Activated CD4-positive, CD25-positive, alpha-beta regulatory T cell treated with anti-CD3 and anti-CD28 coated beads, Interleukin-2, amount 50 U/mL, for 24 hours (primary cell): ENCODE measurements at places on chromosomes 1 and 21.
A peak's percentile ranks its signal among the peaks of the same experiment; 100 is the strongest.

DNA sequence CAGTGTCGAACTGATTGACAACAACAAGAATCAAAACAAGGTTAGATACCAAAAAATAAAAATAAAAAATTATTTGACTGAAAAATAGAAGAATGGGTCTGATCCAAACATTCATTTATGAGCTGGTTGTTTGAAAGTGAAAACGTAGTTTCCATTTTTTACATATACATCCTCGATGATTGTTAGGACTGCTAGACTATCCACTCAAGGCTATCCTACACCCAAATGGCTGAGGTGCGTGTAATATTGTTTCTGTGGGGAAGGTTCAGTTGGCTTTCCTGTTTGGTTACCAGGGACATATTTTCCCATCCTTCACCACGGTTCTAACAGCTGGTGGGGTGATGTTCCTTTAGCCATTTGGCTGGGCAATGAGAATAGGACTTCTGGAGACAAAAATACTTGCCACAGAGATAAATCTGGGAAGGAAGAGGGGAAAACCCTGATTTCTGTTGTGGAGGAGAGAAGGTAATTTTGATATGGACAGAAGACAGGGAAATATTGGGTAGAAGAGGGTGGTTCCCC is 66.3 kb downstream of the MAP3K7CL start:
- ATAC-seq: peak; percentile 16

DNA sequence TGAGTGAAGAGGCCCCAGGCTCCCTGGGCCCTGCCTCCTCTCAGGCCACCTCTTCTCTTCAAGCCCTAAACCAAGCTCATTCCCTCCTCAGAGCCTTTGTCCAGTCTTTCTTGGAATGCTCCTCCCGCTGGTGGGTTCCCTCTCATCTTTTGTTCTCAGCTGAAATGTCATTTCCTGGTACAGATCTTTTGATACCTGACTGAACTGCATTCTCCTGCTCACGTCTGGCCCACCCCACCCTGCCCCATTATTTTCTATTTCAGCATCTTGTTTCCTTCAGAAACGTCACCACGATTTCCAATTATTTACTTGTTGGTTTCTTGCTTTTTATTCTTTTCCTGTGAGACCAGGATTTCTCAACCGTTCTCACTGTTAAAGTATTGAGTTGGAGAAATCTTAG is 16.4 kb downstream of the LAMB3 start:
- ATAC-seq: no peak

DNA sequence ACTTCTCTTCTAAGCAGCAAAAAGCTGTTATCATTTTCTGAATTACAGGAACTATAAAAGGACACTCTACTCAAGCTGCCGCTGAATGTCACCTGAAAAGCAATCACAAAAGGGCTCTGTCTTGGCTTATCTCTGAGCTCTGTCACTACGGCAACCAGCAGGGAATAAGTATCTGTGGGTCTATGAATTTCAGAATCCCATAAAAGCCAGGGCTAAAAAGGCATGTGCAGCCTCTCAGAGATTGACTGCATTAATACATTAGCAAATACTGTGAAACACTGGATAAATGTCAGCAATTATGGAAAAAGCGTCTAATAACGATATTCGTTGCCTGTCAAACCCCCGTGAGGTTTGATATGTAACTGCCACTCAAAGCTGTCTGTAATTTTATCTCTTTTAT is 210.2 kb upstream of the DMRTA2 start:
- no peak for ATAC-seq

- ATAC-seq: no peak
These were observed 57.9 kb downstream of the AGPAT3 start for GRCh38 chr21:43922949-43923348.

GRCh38 chr1:58576325-58576726 is 726 bp downstream of the TACSTD2 start:
- no peak for ATAC-seq

GRCh38 chr1:23483321-23484252 is at the start of gene ASAP3:
ASAP3 (minus strand) TSS chr1:23484179; CDS start chr1:23484133, 46 bp downstream.
- peak; percentile 60 for ATAC-seq

- ATAC-seq: no peak
These were observed 2.7 kb upstream of the RAD54L start for GRCh38 chr1:46244656-46245371.

GRCh38 chr1:117932576-117932975 is 3.0 kb downstream of the WDR3 start:
- no peak for ATAC-seq

DNA sequence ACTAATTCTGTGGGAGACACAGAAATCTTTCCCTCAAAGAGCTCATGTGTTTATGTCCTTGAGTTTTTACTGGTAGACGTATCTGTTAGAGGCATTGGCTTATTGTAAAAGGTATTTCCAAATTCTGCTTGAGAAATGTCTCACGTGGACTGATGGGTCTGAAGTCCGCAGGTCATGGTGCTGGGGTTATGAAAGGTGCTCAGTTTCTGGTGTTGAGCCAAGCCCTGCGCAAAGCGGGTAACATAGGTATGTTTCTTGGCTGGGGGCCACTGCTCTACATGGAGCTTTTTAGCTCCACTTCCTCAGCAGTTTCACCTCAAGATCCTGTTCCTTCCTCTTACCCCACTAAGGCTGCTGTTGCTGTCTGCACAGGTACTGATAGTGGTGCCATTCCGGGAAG is 10.8 kb downstream of the UTP25 start:
- no peak for ATAC-seq

DNA sequence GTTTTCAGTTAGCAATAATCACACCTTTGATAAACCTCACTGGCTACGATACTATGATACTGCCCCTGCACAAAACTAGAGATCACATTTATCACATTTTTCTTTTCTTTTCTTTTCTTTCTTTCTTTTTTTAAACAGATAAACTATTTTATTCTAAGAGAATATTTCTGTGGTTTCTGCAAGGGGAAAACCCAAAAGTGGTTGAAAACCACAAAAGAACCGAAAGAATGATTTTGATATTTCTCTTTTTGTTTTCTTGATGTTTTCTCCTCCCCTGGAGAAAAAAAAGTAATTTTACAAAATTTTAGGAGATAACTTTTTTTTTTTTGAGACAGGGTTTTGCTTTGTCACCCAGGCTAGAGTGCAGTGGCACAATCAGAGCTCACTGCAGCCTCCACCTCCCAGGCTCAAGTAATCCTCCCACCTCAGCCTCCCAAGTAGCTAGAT is 18.4 kb upstream of the FRRS1 start:
- peak; percentile 19 for ATAC-seq

GRCh38 chr1:35190784-35191183 is 2.2 kb downstream of the SFPQ start:
- ATAC-seq: no peak

DNA sequence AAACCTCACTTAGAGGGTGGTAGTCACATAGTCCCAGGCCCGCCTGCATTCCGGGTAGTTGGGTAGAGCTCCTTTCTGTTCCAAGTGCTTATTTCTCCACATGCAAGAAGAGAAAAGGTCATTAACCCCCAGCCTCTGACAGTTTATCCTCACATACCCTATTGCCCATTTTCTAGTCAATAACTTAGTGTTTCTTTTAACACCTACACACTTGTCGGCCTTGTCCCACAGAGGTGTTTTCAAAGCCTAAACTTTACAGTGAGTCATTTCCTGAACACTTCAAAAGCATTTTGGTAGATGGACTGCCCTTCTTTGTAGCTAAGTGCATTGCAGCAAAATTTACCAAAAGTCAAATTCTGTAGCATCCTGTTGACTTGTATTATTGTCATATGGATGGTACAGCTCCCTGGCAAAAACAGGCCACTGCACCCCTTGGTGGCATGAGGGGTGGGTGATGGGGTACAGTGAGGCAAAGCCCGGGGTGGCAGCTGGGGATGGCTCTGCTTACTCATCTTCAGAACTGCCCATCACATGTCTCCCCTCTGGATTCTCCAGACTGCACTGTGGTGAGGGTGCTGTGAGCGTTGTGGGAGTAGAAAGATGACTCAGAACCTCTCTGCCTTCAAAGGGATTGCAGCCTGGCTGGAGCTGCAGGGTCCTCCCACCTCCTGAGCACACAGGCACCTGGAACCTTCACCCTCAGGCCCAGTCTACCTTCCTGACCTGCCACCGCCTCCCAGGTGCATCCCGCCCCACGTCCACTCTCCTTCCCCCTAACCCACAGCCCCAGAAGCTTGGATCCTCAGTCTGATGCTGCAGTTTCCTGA is 45.8 kb upstream of the DMRTB1 start:
- peak; percentile 83 for ATAC-seq

DNA sequence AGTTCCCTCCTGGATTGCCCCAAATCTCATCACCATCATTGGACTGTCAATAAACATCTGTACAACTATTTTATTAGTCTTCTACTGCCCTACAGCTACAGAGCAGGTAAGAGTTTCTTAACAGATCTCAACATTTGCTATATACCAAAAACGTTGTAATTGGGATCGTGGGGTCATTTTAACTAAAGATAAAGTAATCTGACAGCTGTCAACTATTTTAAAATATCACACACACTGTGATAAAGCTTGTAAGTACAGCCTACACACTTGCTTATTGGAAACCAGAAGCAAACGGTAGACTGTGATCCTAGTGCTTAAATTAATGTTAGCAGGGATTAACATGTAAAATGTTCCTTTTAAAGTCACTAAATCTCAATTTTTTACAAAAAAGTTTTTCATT is 7.9 kb downstream of the CEPT1 start:
- no peak for ATAC-seq

DNA sequence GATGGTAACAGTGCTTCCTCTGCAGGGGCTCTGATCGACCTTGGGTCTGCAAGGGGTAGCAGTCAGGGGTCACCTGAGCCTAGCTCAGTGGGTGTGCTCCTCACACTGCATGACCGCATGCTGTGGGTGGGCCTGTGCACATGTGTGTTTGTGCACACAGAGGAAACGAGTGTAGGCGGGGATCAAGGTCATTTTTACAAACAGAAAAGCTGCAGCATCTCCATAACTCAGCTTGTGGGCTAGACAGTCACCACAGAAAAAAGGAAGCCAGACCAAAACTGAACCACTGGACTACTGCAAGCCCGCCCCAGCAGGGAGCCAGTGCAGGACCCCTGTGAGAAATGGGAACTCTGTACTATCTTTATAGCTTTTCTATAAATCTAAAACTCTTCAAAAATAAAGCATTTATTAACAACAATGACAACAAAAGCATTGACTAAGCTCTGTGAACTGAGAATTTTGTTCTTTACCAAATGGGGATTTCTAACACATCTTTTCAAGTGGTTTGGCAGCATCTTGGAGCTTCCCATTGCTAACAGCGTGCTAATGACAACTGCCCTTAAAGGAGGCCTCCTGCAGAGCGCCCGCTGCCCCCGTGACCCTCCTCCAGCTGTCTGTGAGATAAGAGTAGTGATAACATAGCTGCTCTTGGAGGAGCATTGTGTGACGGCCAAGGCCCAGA is 19.9 kb upstream of the NEK2 start:
- peak; percentile 28 for ATAC-seq

DNA sequence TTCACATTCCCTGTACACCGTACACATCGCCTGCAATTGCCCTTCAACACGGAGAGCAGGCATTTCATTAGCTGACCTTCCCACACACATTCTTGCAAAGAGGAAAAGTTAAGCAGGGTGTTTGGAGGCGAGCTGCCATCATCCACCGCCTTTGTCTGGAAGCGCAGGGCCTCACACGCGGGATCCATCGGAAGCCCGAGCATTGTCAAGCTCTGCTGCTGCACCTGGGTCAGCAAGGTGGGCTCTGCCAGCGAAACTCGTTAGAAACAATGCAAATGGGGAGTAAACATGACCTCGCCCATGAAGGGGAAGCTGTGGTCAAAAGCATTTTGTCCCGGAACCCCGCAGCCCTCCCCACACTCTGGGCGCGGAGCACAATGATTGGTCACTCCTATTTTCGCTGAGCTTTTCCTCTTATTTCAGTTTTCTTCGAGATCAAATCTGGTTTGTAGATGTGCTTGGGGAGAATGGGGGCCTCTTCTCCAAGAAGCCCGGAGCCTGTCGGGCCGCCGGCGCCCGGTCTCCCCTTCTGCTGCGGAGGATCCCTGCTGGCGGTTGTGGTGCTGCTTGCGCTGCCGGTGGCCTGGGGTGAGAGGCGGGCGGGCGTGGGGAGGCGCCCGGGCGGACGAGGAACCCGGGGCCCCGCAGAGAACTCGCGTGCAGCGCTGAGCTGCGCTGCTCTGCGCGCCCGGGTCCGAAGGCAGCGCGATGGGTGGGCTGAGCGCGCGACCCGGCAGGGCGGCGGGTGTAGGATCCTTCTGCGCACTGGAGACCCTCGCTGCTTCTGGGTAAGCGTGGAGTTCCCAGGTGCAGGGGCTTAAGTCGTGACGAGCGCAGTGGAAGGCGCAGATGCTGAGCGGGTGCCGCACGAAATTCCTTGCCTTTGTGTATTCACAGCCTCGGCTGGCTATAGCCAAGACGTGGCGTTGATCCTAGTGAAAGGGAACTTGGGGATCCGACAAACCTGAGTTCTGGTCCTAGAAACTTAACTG is at the start of gene CR1:
CR1 (plus strand) TSS at position 357 of the 992 bp plus-strand sequence; CDS start at position 468, 111 bp downstream.
- peak; percentile 42 for ATAC-seq

- no peak for ATAC-seq
These were observed 350.5 kb downstream of the MATN1 start for GRCh38 chr1:30372792-30373433.

GRCh38 chr1:59045137-59045536 is 251.8 kb upstream of the FGGY start:
- no peak for ATAC-seq

DNA sequence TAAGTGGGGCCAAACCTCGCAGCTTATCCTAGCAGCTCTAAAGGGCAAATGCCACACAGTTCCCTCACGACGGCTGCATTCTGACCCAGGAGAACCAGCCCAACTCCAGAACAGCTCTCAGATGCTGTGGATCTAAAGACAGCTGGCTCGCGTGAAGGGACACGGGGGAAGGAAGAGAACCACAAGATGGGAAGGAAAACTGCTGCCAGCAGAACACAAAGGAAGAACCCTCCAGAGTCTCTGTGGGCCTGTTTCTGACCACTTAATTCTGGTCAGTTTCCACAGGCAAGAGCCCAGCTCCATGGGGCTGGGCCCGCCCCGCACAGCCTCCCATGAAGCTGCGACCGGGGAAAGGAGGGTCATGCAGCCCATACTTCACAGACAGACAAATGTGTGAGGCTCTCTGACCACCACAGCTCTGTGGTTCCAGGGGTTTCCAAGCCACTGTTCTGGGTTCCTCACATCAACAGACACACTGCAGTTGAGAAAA is 61.1 kb downstream of the SLC45A1 start:
- no peak for ATAC-seq

- no peak for ATAC-seq
These were observed 207.1 kb downstream of the NUF2 start for GRCh38 chr1:163528710-163529348.

- ATAC-seq: peak; percentile 59
These were observed 99.5 kb upstream of the BMP8A start for GRCh38 chr1:39391691-39392679.

DNA sequence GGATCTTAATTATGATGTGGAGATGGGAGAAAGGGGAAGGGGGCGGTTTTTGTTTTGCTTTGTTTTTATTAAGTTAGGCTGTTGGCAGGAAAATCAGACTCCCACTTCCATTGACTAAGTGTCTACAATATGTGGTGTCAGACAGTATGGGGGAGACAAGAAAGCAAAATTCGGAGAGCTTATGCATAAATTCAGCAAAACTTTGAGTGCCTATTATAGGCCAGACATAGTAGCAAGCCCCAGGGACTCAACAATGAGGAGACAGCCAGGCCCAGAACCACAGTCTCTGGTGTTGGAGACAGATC is 835 bp upstream of the TSPAN2 start:
- no peak for ATAC-seq
